ENCODE measurements at places on chromosomes 1 and 21.

GRCh38 chr1:205316161-205316566, 5.4 kb downstream of the NUAK2 start:
- no peak for DNase-seq

DNA sequence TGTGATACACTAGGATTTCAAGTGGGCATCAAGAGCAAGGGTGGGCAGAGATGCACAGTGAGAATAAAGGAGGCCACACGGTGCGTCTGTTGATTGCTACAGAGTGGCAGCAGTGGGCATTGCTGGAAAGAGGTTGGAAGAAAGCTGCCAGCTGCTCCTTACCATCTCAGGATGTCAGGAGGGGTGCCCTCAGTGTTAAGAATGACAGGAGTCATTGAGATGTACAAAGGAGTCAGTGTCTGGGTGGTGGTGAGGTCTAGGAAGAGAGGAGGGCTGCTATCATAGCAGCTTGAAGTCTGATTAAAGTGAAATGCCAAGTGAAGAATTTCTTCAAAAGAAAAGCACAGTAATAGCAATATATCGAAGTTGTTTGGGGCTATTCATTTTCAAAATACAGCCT, 992.7 kb downstream of the TTLL7 start:
- no peak for DNase-seq

DNA sequence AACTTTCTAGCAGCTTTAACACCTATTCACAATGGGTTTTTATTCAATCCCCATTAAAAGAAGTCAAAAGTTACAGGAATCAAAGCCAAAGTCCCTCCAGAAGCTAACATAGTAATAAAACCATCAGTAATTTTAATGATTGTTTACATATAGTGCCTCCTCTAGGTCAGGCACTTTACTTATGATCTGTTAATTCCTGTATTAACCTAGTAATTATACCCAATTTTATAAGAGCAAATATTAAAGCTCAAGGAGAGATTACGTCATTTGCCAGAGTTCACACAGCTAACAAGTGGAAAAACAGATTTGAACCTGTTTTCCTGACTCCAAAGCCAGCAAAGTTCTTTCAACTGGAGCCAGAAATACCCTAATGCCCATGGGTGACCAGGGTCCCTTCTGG, 112.9 kb upstream of the F3 start:
- no peak for DNase-seq

- DNase-seq = no peak
Measured at GRCh38 chr1:119506941-119507340, at the start of gene HSD3B1. Gene HSD3B1, plus strand, starts transcription at chr1:119507210. Its CDS starts 267 bp downstream, at chr1:119507477.
